ENCODE measurements at places on chromosomes 16 and 17. TPM values are rescaled to one million over a fixed set of nuclear protein-coding genes. Genes with fewer than 3 reads are reported as not detected.

The RPL38 gene
- total RNA-seq = 3,689 TPM

The AATK gene
- total RNA-seq = 1.7 TPM

The CD300LF gene
- not detected for total RNA-seq

The LGALS9B gene
- total RNA-seq = not detected

The PDE6G gene
- total RNA-seq = not detected

The BCAR1 gene
- 49.3 TPM for total RNA-seq

The NEURL4 gene
- 27.7 TPM for total RNA-seq

The LDHD gene
- total RNA-seq = 3.7 TPM

The ATAD5 gene
- 4.2 TPM for total RNA-seq

The CLEC19A gene
- total RNA-seq = not detected
